Caudate nucleus (tissue), 63 donors: ENCODE measurements at places on chromosomes 1 and 21.

GRCh38 chr1:224542783-224543440 lies 73.2 kb upstream of the CNIH3 start:
- no peak for DNase-seq

- DNase-seq = no peak
These were observed 8.7 kb downstream of the PTCH2 start for GRCh38 chr1:44834328-44834727.

GRCh38 chr1:39690794-39691382 lies 345 bp downstream of the HPCAL4 start:
- no peak for DNase-seq

- no peak for DNase-seq
These were observed 81.7 kb downstream of the DNM3 start for GRCh38 chr1:171922999-171923398.

DNA sequence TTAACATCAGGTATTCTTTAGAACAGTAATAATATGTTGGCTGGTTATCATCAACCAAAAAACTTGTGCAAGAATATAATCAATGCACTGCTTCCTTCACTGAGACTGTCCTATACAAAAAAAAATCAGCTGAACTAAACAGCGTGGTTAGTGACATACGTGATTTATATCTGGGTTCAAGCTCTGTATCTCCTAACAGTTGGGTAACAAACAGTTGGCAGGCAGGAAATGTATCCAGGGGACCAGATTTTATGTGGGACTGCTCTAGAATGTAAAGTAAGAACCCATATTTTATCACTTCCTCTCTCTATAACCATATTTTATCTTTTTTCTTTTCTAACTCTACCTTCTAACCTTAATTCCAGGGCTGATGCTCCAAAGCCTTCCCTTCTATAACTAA lies 8.0 kb downstream of the ACBD6 start:
- DNase-seq = no peak

DNA sequence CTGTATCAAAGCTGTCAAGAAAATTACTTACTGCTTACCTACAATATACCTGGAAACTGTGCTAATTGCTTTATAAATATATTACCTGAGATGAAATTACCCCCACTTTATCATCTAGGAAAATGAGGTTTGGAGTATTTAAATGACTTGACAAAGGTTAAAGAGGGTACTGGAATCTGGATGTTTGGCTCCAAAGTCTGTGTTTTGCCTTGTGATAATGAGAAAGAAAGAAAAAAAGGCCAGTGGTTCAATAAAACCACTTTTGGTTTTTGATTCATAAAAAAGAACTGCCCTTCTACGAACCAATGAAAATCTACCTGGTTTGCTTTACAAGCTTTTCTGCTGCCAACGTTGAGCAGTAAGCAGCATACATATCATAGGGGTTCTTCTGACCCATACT lies 61.3 kb upstream of the MUTYH start:
- DNase-seq = no peak

DNA sequence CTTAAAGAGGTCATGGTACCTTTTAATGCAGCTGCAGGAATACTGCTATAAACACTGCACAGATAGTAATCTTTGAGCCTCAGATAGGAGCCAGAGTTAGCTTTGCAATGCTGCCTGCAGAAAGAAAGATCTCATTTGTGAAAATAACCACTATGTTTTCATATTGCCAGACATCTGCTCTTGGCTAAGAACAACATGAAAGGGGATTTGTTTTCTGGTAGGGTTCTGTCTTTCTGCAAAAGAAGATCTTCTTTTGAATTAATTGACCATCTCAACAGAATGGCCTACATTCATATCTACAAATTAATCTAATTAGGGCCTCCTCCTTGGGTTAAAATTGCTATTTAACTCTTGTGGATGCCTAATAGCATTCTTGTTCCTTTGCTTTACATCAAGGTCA lies 177.6 kb upstream of the DPYD start:
- no peak for DNase-seq

DNA sequence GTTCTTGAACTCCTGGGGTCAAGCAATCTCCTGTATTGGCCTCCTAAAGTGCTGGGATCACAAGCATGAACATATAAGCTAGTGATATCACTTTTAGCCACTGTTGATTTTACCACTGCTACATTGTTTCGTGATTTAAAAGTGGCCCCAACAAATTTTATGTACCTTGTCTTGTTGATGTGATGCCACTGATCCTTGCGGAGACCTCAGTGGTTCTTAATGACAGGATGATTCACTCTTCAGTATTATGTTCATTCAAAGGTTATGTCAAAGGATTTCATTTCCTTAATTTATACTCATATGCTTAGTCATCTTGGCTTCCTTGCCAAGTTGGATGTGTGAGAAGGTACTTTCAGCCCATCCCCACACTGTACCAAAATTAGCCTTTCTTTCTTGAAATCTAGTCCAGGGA lies 12.1 kb downstream of the PRKACB start:
- DNase-seq = no peak

DNA sequence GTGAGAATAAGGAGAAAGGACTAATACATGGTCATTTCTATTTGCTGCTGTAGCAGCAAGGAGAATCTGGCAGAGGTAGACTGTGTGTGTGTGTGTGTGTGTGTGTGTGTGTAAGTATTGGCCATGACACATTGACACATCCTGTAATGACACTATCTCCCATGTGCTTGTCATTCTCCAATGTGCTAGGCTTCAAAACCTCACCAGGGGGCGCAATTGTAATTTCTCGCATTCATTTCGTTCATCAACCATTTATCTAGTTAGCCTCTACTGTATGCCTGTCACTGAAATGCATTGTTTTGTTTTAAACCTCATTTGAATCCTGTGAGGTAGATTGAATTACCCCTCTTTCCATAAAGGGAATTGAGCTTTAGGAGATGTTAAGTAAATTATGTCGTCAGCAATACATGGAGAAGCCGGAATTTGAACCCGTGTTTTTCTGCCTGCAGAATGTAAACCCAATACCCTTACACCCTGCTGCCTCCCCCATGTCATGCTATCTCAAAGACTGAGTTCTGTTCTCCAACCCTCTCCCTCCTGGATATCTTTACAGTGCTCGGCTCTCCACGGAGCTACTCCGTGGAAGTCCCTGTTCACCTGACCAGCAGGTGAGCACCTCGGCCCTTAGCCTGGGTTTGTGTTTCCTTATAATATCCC lies 100.8 kb downstream of the UCK2 start:
- no peak for DNase-seq

DNA sequence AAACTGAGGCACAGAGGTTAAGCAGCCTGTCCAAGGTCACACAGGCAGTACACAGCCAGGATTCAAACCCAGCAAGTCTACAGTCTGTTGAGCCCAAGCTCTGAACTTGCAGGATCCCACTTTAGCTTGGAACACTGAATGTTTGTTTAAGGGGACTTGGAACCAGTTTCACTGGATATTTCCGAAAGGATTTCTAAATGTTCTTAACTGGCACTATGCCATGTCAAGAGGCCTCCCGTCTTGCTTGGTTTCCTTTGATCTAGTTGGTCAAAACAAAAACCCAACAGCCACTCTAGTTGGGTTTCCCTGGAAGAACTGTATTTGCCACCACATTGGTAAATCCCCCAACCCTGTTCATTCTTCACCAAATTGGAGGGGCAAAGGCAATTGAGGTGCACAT lies 317.6 kb upstream of the KAZN start:
- no peak for DNase-seq

GRCh38 chr21:36470294-36470693 lies 9.6 kb downstream of the CLDN14 start:
- DNase-seq = no peak

GRCh38 chr1:5436808-5437207 lies 555.4 kb downstream of the NPHP4 start:
- DNase-seq = no peak

DNA sequence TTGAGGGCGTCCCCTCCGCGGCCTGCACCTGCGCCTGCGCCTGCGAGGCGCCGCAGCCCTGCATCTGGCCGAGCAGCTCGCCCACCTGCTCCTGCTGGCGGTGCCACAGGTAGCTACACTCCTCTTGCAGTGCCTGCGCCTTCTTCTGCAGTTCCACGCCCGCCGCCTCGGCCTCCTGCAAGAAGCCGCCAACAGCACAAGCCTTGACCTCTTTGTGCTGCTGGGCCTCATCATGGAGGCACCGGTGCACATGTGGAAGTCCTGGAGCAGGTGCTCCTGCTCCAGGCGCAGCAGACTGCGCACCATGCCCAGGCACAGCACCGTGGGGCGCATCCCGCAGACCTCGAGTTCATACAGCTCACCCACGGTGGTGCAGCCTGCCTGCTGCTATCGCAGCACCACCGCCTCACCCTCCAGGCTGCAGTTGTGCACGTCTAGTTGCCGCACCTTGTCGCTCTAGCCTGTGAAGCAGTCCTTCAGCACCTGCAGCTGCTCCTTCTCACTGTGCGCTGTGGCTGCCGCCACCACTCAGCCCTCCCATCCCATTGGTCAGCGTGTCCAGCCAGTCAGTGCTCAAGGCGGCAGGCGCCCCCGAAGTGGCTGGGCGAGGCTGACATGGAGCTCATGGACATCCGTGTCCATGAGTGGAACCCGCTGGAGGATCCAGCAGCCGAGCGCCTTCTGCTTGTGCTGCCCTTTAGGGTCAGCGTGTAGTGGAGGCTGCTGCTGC lies 12.2 kb upstream of the CD2 start:
- no peak for DNase-seq

GRCh38 chr1:161838362-161838761 lies 72.2 kb downstream of the ATF6 start:
- DNase-seq = no peak

GRCh38 chr1:172960454-172961208 lies 90.1 kb downstream of the TNFSF18 start:
- DNase-seq = no peak

- DNase-seq = no peak
These were observed 23.1 kb upstream of the PTBP2 start for GRCh38 chr1:96698342-96698983.

GRCh38 chr1:225891229-225891972 lies 2.5 kb upstream of the LEFTY1 start:
- no peak for DNase-seq

- DNase-seq = no peak
These were observed 102.4 kb downstream of the FAM78B start for GRCh38 chr1:166064313-166064926.

DNA sequence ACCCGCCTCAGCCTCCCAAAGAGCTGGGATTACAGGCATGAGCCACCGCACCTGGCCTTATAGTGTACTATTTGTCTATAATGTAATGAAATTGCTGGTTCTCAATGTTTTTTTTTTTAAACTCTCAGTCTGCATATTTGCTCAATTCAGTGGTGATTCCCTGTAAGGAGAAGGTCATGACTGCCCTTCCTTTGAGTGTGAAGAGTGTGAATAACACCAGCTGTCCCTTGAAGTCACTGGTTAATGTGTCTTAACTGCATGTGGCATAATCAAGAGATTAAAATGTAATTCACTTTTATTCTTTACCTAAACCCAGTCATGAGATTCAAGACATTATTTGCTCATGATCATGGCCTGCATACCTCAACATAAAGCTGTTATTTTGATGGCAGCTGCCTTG lies 30.5 kb downstream of the MTF2 start:
- no peak for DNase-seq

DNA sequence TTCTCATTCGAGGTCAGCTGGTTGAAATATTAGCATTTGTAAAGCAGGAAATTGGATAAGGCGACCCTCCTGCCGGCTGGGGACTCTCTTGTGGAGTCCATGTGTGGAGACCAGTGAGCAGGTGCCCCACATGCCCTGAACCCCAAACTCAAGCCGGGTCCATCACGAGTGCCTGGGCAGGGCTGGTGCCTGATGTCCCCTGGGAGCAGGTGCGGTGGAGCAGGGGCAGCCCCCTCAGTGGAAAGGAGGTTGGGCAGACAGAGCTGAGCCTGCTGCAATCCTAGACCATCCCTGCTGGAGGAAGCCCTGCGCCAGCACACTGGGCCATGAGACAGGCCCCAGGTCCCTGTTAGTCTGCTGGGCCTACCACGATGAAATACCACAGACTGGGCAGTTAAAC lies 395.6 kb downstream of the NPHP4 start:
- DNase-seq = no peak
